T-helper 1 cell (primary cell): ENCODE measurements at places on chromosomes 7 and 10.

- no peak for DNase-seq
These were observed 584.8 kb upstream of the ANKRD30A start for GRCh38 chr10:36540611-36541010.

DNA sequence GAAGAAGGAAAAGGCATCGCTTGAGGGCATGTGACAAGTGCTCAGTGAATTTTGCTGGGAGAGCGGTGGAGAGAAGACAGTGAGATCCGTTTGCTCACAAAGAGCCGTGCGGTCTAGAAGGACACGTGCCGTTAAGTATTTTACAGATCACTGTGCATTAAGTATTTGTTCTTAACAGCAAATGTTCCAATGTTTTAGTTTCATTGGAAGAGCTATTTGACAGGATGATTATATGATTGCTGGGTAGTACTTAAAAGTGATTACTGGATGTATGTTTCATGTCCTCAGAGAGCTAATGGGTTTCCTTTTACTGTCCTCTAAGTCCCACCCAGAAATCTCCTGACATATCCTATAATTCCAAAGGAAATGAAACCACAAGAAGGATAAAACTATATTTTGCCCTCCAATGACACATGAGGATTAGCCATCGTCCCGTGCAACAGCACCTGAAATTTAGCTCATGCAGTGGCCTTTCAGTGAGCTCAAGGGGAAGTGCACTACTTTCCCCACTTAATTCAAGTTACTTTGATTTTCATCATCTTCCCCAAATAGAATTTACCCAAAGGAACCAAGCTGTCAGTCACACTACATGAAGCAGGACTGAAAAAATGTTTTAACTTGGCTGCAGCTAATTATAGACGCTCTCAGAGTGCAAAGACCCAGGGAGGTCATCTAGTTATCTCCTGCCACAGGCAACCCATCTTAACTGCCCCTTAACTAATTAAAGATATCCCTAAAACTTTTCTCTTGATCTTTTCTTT lies 80.3 kb downstream of the KLF6 start:
- DNase-seq = no peak

DNA sequence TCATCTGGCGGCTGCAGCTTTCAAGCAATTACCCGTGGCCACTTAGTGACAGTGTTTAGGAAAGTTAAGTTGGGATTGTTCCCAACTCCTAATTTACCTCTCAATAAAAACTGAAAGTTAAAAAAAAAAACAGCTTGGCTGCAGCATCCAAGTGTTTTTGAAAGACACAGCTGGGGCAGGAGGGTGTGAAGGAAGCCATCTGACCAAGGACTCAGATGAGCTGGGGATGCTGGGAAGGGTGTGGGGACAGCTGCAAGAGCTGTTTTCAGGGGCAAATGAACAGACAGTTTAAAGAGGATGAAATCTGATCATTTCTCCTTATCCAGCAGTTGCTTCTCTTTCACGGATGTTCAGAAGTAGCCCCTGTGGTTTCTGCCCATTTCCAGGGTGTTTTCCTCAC lies 129.2 kb upstream of the CDCA7L start:
- DNase-seq = no peak

GRCh38 chr7:22550514-22551030 lies 50.6 kb upstream of the STEAP1B start:
- DNase-seq = no peak

DNA sequence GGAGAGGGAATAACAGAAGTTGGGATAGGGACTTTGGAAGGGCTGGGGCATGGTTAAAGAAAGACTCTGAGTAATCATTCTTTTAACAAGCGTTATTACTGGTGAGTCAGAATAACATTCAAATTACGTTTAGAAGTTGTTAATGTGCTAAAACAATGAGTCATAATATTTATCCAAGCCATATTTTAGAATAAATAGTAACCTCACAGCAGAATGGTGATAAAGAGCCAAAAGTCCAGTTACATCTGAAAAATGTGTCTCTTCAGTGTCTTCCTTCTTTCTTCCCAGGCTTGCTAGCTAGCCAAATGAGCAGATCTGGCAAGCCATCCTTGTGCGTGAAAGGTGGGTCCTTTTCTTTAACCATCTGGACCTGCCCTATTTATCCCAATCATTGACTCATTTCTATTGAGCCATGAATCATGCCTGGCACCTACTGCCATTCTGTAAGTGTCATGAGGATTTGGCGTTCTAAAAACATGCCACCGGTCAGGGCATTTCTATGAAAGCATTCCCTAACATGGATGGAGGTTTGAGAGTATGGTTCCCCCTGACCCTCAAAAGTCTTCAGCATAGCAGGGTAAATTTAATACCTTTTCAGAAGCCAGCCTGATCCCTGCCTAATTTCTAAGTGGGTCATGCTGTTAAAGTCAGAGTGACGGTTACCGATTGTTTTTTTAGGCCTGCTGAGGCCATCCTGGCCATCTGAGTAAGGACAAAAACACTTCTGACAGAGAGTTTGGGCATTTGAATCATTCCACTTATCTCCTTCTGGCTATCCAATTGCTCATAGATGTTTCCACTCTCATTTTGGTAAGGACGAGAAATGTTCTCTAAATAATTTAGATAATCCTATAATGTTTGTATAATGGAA lies 26.9 kb downstream of the MYPN start:
- DNase-seq = no peak

DNA sequence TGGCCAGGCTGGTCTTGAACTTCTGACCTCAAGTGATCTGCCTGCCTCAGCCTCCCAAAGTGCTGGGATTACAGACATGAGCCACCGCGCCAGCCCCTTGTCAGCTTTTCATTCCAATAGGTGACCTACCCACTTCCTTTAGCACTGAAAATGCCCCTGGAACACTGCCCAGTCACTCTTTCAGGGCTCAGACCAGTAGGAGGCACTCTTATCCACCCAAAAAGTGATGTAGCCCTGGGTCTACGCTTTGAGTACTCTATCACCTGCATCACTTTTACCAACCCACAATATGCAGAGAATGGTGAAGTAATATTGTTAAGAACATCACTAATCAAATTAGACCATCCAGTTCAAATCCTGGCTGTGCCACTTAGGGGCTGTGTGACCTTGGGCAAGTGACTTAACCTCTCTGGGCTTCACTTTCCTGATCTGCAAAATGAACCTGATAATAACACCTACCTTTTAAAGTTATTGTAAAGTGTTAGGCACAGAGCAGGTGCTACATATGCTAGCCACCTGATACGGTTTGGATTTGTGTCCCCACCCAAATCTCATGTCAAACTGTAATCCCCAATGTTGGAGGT lies 5.2 kb downstream of the CALN1 start:
- no peak for DNase-seq

- no peak for DNase-seq
These were observed 88.8 kb downstream of the GSAP start for GRCh38 chr7:77327067-77327931.

DNA sequence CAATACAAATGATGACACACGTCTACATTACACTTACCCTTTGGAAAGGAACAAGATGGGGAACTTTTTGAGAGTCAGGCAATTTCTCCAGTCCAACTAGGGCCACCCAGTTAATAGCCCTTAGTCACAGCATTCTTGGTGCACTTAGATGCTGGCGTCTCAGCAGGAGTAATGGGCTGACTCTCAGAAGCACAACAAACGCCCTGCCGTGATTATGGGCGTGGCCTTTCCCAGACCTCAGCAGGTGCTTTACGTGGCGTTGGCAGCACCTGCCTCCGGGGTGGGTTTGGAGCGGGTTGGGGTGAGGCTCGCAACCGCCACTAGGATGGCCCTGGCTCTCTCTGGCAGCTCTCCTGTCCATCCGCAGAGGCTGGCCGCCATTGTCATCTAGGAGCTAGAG lies 147.6 kb upstream of the SHH start:
- no peak for DNase-seq

DNA sequence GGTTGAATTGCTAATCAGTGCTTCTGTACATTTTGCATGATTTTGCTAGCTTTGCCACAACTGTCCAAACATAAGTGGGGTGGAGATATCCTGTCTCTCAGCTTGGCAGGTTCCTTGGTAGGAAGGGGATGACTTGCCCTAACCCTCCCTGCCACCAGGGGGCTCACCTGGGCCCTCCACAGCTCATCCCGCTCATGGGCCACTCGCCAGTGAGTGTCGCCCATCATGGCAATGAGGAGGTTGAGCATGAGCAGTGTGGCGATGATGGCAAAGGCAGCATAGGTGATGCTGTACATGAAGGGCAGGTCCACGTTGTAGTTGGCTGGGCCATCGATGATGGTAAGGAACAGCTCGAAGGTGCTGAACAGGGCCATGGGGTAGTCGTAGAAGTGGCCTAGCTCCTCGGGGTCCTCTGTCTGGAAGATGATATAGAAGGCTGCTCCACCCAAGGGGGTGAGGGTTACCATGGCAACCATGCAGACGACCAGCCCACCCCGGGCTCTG lies 12.2 kb downstream of the TRPV6 start:
- no peak for DNase-seq

DNA sequence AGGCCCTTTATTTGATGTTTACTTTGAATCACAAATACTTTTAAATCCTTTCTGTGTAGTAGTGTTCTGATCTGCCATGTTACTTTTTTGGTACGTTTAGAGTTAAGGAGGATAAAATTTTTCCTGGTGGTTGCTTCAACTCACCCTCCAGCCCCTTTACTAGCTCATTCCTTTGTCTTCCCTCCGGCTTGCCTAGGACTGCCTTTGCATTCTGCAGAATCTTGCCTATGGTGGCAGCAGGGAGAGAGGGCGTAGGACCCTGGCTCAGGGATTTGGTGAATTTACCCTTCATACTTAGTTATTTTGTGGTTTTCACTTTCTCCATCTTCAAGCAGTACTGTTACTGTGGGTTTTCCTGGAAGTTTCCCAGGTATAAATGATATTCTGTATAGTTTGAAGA lies 833.5 kb downstream of the XPNPEP1 start:
- no peak for DNase-seq

DNA sequence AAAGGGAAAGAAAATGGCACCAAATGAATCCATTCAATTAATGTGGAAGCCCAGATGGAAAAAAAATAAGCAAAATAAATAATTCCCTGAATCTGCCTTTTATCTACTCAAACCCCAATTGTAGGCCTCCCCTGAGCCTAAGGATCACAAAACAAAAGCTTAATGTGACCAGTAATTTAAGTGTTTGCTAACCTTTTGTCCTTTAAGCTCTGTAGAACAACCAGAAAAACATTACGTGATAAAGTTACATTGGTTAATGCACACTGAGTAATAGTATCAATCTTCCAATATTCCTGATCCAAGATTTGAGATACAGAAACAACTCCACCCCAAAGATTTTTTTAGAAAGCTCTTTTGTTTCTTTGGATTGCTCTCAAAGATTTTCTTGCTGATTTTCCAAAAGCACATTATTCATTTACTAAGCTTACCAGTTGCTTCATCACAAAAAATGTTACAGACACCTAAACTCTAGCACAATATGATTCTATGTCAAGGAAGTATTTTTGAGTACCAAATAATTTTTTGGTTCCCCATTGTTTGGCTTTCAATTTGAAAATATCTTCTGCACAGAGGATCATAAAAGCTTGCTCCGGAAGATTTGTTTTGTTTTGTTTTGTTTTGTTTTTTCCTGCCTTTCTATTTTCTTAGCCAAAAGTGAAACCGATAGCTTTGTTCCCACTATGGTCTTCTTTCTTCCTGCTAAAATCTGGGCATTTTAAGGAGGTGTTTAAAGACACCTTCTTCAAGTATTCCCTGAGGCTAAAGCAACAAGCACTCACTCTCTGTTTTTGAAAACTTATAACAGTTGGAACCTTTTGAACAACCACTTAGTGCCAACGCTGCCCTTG lies 54.2 kb downstream of the TRIL start:
- no peak for DNase-seq

DNA sequence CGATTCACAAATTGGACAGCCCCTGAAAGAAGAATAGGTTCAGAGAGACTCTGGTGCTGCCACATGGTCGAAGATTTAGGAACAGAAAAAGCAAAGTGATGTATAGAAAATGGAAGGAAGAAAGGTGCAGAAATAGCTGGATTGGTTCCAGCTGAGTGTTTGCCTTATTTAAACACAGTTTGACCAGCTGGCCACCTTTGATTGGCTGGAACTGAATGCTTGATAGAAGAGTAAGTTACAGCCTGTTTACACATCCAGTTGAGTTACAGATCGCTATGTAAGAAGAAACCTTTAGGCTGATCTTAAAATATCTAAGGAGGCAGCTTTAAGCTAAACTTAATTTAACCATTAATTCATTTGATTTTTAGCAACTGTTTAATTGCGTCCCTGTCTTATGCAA lies 40.3 kb upstream of the KAT6B start:
- DNase-seq = no peak

DNA sequence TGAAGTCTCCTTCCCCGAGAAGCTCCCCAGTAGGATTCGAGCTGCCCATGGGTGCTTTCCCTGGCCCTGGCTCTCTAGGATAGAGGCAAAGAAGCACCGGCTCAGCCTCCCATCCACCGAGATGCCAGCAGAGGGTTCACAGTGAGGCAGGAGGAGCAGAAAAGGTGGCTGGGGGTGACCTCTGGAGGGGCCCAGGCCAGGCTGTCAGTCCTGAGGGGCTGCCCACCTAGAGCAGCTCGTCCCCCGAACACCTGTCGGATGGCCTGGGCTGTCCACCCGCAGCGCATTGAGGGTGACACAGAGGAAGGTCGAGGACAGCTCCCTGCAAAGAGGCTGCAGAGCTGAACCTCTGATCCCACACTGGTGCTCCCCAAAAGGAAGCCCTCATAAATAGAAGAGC lies 167.2 kb upstream of the PPP2R2D start:
- DNase-seq = no peak

DNA sequence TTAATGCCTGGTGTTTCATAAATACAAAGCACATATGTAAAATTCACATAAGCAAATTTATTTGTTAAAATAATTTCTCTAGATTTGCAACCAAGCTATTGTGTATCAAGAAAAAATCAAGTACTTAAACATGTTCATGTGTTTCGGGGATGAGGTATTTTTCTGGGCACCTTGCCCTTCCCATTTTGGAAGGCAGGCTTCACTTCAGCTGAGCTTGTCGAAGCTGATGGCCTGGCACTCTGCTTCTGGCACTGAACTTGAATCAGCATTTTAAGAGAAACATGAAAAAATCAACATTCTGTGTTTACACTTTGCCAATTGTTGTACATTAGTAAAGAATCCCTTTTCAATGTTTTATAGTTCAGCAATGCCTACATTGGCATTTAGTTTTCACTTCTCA lies 179.1 kb upstream of the STEAP4 start:
- no peak for DNase-seq
